ENCODE measurements at places on chromosomes 7 and 10.

GRCh38 chr7:114175125-114175524 is 239.5 kb upstream of the FOXP2 start:
- DNase-seq: no peak

GRCh38 chr7:33109758-33110238 is 594 bp upstream of the RP9 start:
- DNase-seq: no peak

DNA sequence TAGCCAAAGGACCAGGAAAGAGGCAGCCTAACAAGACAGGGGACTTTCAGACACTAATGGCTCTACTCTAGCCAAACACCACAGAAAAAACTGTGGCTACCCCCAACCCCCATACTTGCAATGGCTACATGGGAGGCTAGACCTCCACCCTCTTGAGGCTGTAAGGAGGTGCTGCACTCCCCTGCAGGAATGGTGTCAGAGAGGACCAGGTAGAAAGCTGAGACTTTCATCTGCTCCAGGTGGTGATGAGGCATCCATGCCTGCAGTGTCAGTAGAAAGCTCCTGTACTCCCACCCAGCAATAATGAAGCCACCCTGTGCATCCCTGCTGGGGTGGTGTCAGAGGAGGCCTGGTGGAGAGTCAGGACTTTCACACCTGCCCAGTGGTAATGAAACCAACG is 18.9 kb upstream of the SORCS3 start:
- no peak for DNase-seq

DNA sequence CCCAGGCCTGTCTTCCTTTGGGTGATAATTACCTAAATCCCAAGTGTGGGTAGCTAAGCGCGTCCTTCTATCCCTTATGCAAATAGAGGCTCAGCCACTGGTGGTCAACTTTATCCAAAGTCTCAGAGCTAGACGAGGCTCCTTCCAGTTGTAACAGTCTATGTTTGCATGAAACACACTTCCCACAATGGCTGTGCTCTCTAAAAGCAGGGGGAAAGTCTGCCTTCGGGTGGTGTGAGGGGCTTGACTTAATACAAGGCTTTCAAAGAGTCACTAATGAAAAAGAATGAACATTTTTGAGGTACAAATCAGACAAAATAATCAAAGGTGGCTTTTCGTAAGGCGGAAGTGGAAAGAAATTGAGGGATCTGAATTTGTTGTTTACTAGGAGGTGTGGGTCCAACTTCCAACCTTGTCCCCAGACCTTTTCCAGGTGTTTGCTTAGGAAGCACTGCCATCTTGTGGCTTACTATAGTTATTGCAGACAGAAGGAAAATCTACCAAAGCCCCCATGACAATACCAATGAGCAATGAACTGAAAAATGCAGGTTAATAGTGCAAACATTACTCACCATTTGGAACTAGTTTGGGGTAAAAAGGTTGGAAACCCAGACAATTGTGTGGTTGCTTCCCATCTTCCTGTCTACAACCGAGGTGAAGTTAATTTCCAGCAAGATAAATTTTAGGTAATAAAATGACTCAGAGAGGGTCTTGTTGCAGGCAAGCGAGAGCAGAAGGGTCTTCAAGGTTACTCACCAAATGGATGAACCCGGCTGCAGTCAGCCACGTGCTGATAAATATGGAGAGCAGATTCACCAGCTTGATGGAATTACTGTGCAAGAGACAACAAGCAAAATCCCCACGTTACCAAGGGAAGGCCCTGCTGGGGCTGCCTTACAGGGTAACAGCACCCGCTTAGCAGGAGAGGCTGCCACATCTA is 525.7 kb downstream of the KCNMA1 start:
- DNase-seq: peak; percentile 32

- no peak for DNase-seq
Observed at GRCh38 chr10:86880971-86881370, 76.4 kb downstream of the MMRN2 start.

DNA sequence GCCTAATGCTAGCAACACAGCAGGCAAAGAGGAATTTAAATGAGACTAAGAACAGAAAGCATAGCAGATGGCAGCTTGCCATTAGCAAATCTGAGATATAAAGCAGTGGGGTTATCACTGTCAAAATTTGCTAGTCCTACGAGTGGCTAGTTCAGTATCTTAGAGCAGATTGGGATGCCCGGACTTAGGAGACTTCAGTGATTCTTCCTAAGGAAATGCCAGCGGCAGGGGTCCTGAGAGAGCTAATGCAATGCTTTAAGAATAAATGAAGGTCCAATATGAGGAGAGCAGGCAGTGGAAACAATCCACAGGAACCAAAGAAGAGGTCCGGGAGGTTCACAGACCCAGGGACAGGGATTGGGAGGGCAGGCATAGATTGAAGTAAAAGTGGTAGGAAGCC is 169.3 kb upstream of the NPSR1 start:
- no peak for DNase-seq

DNA sequence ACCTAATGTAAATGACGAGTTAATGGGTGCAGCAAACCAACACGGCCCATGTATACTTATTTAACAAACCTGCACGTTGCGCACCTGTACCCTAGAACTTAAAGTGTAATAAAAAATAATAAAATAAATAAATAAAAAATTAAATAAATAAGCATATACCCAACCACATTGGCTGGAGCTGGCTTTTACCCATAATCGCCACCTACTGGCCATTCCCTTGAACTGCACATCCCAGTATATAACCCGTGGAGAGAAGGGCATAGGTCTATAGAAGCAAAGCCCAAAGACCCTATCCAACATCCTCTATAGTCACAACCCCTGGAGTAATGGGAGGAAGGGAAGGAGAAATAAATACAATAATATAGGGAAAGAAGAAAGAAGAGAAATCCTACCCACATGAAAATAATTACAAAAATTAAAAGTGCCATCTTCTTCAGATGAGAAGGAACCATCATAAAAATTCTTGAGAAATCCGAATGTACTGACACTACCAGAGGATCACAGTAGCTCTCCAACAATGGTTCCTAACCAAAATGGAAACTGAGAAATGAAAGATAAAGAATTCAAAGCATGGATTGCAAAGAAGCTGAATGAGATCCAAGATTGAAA is 65.6 kb downstream of the TWIST1 start:
- DNase-seq: peak; percentile 38

GRCh38 chr10:91540733-91541132 is 92.1 kb downstream of the PPP1R3C start:
- DNase-seq: no peak

GRCh38 chr10:81081887-81082620 is 544.4 kb downstream of the SH2D4B start:
- no peak for DNase-seq

DNA sequence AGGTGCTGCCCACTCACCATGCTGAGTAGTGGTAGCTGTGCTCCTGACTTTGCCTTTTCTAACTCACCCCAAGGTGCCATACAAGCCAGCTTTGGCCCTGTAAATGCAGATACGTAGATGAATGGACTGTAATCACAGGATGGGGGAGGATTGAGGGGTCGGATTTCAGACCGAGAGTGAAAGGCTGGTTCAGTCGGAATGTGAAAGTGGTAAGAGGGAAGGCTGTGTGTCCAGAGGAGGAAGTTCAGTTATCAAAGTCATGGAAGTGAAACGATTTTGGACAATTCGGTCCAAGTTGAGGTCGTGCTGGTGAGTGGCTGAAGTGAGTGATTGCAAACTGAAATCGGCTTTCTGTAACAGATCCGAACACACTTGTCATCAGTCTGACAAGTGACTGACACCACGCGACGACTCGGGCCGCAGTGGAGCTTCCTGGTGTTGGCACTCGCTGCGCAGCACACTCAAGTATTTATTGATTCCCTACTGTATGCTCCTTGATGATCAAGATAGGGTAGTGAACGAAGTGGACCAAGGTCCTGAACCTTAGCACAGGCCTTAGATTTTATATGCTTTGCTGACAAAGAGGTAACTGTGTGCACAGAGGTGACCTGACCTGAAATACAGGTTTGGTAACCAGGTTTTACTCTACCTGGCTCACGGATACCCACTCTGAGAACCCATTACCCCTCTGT is 10.5 kb downstream of the ZNF282 start:
- DNase-seq: no peak

DNA sequence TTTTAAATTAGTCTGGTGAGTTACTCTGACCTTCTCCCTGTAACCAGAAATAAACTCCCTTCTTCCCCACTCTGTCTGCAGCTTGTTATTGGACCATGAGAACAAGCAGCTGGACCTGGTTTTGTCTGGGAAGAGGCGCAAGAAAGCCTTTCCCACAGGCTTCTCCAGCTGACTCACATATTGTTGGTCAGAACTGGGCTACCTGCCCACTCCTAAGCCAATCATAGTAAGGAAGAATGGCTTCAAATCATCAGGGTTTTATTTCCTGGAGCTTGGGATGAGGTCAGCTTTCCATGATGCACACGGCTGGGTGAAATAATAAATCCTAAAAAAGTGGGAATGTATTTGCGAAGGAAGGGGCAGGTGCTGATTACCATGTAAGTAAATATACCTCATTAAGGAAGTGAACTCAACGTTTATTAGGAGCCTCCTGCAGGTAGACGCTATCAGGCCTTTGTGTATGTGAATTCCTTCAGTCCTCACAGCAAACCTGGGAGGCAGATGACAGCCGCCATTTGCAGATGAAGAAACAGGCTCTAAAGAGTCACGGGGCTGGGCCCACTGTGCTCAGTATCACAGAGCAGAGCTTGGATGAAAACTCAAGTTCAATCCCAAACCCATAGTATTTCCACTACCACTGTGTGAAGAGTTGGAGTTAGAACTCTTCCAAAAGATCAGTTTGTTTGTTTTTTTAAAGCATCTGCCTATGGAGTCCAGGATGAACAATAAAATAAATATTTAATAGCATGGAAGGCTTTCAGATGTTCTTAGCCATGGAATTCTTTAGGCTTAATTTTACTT is 32.8 kb downstream of the IL15RA start:
- DNase-seq: no peak

- no peak for DNase-seq
Observed at GRCh38 chr7:81273601-81274397, 354.9 kb upstream of the SEMA3C start.

GRCh38 chr10:77016278-77016815 is 621.3 kb downstream of the KCNMA1 start:
- no peak for DNase-seq

- DNase-seq: no peak
Observed at GRCh38 chr7:102063690-102064180, 222.9 kb upstream of the SH2B2 start.

- DNase-seq: no peak
Observed at GRCh38 chr7:138138244-138138643, 62.0 kb downstream of the AKR1D1 start.

- no peak for DNase-seq
Observed at GRCh38 chr7:24349339-24349738, 65.3 kb downstream of the NPY start.

GRCh38 chr10:113947184-113948041 is 93.0 kb downstream of the NHLRC2 start:
- no peak for DNase-seq

GRCh38 chr7:25854608-25855497 is 297.1 kb upstream of the NFE2L3 start:
- peak; percentile 88 for DNase-seq

DNA sequence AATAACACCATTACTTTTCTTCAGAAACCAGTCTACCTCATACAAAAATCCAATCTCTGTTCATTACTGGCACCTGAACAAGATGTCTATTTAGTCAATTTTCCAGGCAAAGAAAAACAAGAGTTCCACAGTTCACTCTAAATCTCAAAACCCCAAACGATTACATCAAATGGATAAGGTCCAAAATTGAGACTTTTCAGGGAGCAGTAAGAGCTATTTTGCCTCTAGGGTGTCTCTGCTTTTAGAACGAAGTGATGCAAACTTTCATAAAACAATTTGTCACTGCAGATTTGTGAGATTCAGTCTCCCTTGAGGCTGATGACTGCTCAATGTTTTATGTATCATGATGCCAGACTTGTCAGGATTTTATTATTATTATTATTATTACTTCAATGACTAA is 937.0 kb upstream of the PHF14 start:
- DNase-seq: no peak

DNA sequence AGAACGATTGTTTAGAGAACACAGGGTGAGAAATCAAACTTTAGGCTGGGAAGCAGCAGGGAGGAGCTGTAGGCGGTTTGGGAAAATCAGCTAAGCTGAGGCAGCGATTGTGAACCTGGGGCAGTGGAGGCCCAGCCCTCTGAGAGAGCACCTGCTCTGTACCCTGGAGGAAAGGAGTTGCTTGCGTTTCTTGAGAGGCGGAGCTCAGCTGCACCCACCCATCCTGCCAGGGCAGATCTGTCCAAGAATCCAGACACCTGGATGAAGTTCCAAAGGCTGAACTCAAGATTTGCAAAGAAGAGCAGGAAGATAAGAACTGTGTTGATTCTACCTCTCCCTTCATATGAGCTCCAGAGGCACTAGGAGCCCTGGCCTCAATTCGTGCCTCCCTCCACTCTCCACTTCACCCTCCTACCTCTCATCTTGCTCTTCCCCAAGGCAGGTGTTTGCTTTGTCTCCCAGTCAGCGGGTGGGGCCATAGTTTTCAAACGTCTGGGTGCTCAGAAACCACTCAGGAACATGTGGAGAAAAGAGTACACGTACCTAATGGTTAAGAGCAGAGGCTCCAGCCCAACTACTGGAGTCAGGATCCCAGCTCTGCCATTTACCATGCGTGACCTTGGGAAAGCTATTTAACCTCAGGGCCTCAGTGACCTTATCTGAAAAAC is 21.5 kb upstream of the TMEM213 start:
- no peak for DNase-seq

- DNase-seq: peak; percentile 82
Observed at GRCh38 chr7:150966002-150966401, 12.1 kb downstream of the KCNH2 start.

GRCh38 chr10:49174926-49175500 is 13.2 kb downstream of the TMEM273 start:
- no peak for DNase-seq

DNA sequence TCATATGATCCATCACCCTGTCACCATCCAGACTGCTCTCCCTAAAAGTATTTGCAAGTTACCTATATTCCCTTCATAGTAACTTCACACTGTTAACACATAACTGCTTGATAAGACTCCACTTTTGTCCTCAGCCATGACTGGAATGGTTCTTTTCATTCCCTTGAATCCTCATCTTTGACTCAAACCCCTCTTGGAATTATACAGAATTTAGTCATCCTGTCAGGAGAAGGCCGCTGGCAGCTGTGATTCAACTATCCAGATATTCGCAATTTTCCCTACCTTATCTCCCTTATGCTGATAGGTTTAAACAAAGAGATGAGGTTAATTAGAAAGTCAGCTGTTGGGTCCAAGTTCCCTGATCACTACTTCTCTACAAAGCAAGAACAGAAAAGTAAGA is 143.0 kb upstream of the HPS1 start:
- no peak for DNase-seq

Measured in WERI-Rb-1 (cell line).